CD4-positive, CD25-positive, alpha-beta regulatory T cell (primary cell): ENCODE measurements at places on chromosomes 13 and 19.

DNA sequence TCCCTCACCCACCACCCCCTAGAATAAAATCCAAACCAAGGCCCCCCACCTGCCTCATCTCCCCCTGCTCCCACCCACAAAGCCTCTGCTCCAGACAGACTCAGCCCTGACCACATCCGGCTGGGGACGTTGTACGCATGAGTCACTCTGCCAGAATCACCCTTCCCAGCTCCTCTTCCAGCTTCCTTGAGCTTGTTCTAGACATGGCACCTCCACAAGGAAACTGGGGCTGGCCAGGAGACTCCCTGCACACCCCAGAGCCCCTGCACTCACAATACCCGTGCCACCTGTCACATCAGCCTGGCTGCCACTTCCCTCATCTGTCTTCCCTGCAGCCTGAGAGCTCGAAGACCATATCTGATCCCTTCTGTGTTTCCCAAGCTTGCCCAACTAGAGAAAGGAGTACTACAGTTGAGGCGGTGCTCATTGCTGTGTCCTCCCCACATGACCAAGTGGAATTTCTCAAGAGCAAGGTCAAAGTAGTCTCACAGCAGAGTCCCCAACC is 9.7 kb downstream of the DEDD2 start:
- DNase-seq, result no peak

- DNase-seq, result no peak
Measured at GRCh38 chr13:50033725-50034124, 18.5 kb downstream of the KCNRG start.

- DNase-seq, result no peak
Measured at GRCh38 chr13:78047151-78047550, 128.5 kb upstream of the EDNRB start.

DNA sequence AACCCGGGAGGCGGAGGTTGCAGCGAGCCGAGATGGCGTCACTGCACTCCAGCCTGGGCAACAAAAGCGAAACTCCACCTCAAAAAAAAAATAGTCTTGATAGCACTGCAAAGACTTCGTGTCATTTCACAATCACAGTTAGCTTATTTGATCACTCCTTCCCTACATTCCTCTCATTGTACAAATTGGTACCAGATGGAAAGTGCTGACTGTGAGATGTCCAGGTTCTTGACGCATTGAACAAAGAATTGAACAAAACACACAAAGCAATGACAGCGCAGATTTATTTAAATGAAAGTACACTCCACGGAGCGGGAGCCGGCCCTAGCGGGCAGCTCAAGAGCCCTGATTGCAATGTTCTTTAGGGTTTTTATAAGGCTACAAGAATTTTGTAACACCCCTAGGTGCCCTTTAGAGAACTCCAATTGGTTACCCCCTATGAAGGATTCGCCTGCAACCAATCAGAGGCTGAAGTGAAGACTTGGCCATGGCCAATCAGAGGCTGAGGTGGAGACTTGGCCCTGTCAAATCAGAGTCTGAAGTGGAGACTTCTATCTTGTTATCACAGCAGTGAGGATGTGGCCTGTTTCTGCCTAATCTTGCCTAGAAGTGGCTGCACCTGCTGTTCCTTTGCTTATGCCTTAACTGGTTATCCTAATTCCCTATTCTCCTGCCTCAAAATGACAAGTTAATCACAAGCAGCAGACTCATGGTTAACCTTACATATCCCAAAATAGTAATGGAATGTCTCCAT is 16.7 kb downstream of the ZNF556 start:
- DNase-seq, result no peak

DNA sequence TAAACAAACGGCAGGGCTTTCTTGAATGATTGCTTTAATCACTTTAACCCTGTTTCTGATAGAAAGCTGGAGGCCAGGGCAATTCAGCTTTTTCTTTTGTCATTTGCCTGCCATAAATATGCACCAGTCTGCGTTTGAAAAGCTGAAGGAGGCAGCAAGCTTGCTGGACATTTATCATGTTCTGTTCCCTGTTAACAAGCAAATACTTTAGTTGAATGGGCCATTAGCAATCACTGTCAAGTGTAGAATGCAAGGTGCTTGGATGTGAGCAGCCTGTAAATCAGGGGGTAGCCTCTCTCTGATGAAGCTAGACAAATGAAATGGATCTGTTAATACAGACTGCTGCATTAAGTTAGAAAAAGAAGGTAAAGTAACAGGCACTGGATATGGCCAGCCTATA is 7.6 kb downstream of the EFNB2 start:
- DNase-seq, result no peak

DNA sequence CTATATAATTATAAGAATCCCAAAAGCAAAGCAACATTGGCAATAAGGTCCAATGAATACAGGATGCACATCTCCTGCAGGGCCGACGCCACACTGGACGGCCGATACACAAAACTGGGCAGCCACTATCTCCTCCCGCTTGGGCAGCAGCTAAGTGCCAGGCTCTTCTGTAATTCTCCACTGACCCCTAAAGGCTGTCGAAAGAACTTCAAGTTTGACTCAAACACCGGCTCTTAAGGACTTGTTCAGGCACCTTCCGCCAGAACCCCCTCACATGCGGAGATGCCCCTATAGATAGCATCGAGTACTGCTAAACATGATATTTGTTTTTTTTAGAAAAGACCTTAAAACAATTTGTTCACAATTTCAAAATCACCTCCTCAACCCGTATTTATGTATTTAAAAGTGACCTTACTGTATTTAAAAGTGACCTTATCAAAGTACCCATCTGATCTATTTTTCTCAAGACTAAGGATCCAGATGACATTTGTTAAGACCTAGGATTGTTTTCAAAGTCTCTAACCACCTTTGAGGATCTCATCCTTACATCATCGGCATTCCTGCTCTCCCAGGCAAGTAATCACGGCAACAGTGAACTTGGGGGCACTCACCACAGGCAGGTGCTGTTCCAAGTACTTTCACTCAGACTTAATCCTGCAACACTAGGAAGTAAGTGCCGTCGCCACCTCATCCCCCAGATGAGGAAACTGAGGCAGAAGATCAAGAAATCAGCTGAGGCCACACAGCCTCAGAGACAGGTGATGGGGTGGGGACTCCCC is 77.8 kb downstream of the TUBGCP3 start:
- DNase-seq, result no peak

DNA sequence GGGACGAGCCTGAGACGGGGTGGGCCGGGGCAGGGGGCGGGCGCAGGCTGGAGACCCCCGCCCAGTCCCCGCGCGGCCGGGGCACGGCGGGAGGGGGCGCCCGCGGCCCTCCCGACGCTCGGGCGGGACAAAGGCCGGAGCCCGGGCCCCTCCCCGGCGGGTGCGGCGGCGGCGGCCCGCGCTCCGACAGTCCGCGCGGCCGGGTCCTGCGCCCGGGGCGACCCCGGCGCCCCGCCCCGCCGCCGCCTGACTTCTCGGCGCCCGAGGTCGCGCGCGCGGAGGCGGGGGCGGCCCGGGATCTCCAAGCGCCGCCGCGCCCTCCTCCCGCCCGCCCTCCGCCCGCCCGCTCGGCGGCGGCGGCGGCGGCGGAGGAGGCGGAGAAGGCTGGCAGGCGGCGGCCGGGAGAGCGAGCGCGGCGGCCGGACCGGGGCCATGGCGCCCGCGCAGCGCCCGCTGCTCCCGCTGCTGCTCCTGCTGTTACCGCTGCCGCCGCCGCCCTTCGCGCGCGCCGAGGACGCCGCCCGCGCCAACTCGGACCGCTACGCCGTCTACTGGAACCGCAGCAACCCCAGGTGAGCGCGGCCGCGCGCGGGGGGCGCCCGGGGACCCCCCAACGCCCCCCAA is at the start of gene EFNA2:
EFNA2 (plus strand) TSS at position 137 of the 624 bp plus-strand sequence; CDS start at position 433, 296 bp downstream.
- DNase-seq, result no peak
